ENCODE measurements at places on chromosomes 4 and X.

DNA sequence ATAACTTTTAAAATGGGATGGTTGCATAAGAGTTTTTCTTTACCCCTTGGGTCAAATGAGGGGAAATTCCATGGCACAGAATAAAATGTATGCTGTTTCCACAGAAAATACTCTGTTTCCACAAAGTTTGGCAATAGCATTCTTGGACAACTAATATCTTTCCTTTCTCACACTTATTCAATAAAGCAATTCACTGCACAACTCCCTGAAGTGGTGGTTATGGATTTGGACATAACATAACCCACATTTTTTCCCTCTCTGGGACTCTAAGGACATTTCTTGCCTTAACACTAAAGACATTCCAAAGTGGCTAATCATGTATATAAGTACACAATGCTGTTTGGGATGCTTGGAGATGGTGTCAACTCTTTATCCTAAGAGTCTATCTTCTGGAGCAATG is 51.7 kb upstream of the GPM6B start:
- DNase-seq, result no peak

- DNase-seq, result no peak
Observed at GRCh38 chr4:71833232-71833900, 49.5 kb upstream of the GC start.

DNA sequence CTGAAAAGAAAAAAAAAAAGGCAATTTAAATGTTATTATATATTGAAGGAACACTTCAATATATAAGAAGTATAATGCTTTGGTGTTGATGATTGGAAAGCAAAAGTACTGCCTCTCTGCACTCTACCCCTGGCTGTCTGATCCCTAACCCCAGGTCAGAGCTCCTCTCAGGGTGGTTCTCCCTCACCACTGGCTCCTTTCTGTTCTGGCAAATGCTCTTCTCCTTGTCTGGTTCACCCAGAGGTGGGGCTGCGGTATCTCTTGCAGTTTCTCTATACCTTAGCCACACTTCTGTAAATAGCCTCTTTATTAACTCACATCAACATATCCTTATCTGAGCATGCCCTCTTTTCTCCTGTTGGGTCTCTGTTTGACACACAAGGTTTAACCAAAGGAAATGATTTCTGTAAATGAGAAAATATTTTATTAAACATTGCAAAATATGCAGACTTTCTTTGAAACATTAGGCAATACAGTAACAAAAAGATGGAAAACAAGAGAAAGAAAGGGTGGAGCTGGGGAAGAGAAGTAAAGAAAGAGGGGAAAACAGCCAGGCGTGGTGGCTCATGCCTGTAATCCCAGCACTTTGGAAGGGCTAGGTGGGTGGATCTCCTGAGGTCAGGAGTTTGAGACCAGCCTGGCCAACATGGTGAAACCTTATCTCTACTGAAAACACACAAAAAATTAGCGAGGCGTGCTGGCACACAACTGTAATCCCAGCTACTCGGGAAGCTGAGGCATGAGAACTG is 45.7 kb downstream of the ING2 start:
- no peak for DNase-seq

DNA sequence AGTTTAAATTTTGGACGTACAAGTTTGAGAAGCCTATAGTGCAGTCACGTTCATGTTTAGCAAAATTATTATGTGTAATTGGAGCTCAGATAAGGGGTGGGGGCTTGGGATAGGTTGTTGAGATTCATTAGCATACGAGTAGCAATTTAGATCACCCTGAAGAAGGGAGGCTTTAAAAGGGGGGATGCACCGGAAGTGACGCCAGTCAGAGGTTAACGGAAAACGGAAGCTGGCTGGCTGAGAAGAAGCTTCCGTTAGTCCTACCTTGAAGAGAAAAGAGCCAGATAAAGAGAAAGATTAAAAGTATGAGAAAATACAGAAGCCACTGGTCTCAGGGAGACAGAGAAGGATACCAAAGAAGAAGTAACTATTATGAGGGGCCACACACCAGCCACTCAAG is 1.1 kb upstream of the NXT2 start:
- DNase-seq, result no peak

- no peak for DNase-seq
Observed at GRCh38 chr4:60034361-60034760, 1165.8 kb upstream of the ADGRL3 start.

- no peak for DNase-seq
Observed at GRCh38 chr4:98484031-98484430, 174.4 kb downstream of the TSPAN5 start.

GRCh38 chrX:153966841-153967535 is 4.6 kb downstream of the HCFC1 start:
- DNase-seq, result no peak

DNA sequence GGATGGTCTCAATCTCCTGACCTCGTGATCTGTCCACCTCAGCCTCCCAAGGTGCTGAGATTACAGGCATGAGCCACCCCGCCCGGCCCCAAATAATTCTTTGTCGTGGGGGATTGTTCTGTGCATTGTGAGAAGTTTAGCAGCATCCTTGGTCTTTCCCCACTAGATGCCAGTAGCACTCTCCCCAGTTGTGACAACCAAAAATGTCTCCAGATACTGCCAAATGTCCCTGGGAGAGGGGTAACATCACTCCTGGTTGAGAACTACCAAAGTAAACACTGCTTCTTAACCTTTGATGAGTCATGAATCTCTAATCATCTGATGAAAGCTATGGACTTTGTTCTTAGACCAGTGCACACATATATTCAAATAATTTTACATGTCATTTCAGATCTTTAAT is 90.7 kb upstream of the BRS3 start:
- peak; percentile 0 for DNase-seq

- DNase-seq, result no peak
Observed at GRCh38 chrX:103791228-103791627, 14.6 kb downstream of the PLP1 start.

DNA sequence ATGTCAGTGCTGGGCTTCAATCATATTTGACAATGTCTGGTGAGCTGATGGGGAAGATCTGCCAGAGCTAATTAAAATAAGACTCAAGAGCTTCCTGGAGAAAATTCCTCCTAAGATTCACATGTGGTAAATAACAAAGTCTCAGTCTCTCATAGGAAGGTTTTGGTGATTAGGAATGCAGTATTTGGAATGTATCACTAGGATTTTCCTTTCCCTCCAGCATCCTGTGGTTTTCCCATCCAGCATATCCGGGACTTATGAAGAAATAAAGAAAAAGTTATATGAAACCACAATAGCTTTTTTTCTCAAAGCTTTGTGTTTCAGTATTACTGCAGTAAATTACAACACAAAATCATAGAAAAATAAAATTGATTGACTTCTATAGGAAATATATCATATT is 1597.1 kb downstream of the ADGRL3 start:
- no peak for DNase-seq

DNA sequence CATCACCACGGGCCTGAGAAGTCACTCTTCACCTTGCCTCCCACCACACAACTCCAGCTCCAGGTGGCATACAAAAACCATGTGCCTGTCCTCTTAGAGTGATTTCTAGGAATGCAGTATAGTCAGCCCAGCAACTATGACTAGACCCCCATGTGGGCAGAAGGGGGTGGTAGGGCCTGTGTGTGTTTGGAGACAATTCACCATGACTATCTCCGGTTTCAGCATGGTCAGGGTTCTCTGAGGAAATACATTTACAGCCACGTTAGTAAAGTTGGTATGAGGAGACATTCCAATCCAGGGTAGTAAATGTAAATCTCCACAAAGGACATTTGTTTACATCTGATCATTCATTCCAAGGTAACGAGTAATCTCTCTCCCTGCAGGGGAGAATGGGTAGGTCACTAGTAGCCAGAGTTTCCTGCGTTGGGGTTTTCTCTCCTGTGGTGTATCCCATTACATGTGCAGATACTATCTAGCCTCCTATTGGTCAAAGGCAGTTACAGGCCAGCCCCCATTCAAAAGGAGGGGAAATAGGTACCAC is 4.2 kb upstream of the MTMR1 start:
- no peak for DNase-seq

GRCh38 chr4:105067946-105068345 is 78.7 kb upstream of the TET2 start:
- DNase-seq, result no peak

DNA sequence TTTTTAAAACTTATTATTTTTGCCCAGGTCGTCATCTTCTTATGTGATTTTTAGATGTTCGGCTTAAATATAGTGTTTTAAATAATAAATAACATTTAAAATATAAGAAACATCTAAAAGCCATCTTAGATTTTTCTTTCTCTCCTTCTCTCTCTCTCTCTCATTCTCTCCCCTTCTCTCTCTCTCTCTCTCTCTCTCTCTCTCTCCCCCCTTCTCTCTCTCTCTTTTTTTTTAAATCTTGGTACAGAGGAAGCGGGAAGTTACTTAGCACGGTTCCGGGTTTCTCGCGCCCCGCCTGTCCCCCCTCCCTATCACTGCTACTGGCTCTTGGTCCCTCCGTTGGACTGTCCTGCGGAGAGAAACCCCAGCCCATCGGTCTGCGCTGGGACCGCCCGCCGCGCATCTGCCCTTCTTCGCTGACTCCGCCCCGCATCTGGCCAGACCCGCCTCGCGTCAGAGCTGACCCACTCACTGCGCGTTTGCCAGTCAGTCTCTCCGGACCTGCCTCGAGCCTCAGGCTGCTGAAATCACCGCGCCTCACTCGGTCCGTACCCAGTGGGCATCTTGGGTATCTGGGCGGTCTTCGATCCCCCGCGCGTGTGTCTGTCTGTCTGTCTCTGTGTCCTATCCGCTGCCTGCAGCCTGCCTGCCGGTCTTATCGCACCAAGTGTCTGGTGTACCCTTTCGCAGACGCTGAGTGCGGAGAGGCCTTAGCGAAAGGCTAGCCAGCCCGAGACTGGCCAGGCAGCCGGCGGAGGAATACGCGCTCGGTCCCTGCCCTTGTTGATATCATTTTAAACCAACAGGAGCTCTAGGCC is at the start of gene PABPC5:
TSS of gene PABPC5 (plus strand) at position 489 of the 818 bp plus-strand sequence. CDS start 739 bp downstream, outside the sequence.
- DNase-seq, result no peak

GRCh38 chr4:36392024-36392423 is 110.6 kb downstream of the DTHD1 start:
- DNase-seq, result no peak

- no peak for DNase-seq
Observed at GRCh38 chr4:76787898-76788297, 110.0 kb downstream of the SOWAHB start.

- DNase-seq, result peak; percentile 91
Observed at GRCh38 chrX:18674788-18675735, 3.2 kb upstream of the RS1 start.

- no peak for DNase-seq
Observed at GRCh38 chr4:151760002-151760401, 805 bp downstream of the GATB start.

GRCh38 chrX:13357925-13358324 is 38.1 kb upstream of the ATXN3L start:
- no peak for DNase-seq

DNA sequence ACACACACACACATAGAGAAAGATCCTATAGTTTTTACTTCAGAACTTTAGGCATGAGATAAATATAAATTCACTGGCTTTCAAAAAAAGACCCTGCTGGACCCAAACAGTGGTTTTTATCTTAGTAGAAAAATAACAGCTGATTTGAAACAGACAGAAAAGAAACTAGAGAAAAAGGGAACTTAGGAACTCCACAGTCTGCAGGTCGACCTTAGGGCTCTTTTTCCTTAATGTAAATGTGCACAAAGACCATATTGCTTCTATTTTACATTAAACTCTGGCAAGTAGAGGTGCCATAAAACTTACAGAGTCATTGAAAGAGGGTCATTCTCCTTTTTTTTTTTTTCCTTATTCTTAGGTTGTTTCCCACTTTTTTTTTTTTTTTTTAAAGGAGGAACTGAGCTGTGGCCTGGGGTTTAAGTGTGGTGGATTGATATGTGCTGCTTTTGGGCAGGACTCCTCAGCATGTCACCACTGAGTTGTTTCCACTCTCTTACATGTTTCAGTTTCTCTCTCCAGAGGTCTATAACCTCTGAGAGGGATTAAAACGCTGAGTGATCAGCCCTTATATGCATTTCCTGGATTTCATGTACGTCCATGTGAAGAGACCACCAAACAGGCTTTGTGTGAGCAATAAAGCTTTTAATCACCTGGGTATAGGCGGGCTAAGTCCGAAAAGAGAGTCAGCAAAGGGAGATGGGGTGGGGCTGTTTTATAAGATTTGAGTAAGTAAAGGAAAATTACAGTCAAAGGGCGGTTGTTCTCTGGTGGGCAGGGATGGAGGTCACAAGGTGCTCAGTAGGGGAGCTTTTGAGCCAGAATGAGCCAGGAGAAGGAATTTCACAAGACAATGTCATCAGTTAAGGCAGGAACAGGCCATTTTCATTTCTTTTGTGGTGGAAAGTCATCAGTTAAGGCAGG is 70.8 kb upstream of the PACRGL start:
- DNase-seq, result no peak

DNA sequence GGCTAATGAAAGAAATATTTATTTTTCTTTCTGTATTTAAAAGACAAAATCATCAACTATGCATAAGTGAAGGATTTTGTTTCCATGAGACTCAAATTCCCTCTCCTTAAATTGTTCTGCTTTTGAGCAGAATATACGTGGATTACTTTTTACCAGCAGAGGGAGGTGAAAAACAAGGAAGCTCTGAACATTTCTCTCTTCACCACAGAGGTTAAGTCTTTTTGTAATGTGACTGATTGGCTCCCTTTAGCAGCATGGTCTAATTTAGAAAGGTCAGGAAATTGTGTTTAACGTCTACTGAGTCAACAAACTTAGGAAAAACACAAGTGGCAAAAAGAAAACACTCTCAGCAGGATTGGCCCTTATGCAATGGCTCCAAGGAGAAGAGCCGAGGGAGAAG is 55.1 kb upstream of the F9 start:
- no peak for DNase-seq

DNA sequence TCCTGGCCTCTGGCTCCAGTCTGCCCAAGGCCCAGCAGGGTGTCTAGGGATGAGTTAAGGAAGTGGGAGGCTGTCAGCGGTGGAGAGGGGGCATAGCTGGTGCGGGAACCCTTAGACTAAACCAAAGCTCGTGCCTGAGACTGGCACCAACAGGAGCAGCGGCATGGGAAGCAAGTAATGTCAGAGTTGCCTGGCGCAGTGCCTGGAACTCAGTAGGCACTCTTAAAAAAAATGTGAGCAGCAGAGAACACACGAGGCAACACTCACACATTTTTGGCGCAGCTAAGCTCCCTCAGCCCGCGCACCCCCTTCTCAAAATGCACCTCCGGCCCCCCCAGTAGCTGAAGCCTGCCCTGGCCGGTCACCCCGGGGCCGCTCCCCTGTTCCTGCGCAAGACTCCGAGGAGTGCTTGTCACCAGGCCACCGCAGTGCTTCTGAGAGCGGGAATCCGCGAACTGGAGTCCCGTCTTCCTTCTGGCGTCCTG is 583 bp downstream of the GABRE start:
- DNase-seq, result no peak

DNA sequence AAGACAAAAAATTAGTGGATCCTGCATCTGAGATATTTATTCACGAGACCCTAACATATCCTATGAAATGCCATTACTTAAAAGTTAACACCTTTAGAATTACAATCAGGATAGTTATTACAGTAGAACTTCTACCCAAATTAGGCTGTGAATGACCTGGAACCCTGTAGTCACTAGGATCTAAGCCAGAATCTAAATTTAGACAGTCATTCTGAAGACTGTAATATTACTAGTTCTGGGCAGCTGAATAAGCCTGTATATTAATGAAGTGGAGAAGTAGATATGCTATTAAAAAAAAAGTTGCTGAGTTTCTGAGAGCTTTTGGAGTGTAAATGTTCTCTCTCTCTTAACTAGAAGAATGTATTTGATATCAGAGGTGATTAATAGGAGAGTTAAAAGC is 67.0 kb downstream of the FAM13A start:
- DNase-seq, result no peak
